ENCODE measurements at places on chromosomes 3 and 15.
A peak's percentile ranks its signal among the peaks of the same experiment; 100 is the strongest.

DNA sequence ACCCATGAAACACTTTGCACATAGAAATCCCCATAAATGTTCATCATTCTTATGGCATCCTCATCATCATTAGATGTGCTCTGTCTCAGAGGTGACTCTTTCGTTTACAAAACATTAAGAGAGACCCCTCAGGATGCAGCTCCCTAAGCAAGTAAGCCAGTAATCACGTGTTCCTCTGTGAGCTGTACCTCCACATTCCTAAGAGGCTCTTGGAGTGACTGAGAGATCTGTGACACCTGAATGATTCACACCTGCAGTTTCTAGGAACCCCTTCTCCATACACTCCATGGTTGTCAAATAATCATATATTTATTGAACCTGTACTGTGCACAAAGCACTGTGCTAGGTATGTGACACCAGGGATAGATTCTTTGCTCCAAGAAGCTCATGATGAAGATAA is 602.4 kb downstream of the UNC13C start:
- no peak for DNase-seq

GRCh38 chr15:71167445-71168165 is 52.3 kb downstream of the THSD4 start:
- no peak for DNase-seq

DNA sequence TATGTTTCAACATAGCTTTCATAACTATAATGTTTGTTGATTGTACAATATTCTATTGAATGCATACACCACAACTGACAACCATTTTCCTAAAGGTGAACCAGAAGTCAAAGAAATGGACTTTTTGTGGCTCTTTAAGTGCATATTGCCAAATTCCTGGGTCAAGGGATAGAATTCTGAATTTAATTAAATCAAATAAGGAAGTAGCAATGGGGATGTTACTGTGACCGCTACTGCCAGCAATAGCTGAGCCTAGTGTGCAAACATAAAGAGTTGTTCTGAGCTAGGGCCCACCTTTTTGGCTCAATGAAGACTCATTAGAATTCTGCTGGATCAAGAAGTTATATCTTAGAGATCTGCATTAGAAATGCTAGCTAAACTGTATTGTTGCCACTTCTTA is 17.3 kb upstream of the KBTBD8 start:
- no peak for DNase-seq

DNA sequence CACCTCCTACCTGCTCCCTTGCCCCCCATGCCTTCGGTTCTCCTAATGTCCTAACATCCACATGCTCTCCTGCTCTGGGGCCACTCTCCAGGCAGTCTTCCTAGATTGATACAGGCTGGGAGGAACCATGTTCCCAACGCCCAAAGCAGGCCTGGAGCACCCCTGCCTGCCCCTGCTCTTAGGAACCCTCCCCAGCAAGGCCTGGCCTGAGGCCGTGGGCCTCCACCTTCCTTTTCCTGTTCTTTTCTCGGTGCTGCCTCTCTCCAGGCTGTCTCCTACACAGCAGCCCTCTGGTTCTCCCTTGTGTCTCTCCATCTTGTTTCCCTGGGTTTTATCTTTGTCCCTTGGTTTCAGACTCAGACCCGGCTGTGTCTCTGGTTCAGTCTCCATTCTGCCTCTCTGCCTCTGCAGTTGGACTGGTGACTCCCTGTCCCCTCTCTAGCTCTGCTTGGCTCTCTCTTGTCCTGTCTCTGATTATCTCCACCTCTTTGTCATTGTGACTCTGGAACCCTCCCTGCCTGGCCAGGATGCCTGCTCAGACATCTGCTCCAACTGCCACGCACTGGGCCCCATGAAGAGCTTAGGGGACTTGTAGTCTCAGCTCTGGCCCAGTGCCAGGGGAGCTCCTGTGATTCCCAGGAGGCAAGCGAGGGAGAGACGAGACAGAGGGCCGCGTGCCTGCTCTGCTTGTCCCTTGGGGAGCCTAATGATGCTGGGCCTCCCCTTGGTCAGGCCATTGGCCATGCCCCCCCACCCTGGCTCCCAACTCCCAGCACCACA is 26.0 kb upstream of the RPL29 start:
- peak; percentile 87 for DNase-seq

DNA sequence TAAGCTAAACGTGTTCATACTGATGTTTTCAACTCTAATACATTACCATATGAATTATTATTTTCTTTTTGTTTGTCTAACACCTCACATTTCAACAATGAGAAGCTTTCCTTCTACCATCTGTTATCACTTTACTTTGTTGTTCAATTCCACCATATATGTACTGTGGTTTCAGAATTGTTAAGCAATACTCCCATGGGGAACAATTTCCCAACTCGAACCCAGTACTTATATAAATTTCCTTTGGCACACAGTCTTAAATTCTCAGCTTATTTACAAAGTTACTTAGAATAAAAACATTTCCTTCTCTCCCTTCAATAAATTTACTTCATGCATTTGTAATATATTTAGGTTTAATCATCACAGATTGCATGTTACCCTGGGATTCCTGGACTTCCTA is 1764.4 kb downstream of the OTOL1 start:
- DNase-seq = no peak

DNA sequence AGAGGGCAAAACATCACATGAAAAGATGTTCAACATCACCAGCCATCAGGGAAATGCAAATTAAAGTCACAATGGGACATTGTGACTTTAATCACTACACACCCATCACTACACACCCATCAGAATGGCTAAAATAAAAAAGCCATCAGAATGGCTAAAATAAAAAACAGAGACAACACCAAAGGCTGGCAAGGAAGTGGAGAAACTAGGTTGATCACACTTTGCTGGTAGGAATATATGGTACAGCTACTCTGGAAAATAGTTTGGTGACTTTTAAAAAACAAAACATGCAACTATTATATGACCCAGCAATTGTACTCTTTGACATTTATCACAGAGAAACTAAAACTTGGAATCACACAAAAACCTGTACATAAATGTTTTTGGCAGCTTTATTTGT is 15.1 kb upstream of the ABHD5 start:
- no peak for DNase-seq

DNA sequence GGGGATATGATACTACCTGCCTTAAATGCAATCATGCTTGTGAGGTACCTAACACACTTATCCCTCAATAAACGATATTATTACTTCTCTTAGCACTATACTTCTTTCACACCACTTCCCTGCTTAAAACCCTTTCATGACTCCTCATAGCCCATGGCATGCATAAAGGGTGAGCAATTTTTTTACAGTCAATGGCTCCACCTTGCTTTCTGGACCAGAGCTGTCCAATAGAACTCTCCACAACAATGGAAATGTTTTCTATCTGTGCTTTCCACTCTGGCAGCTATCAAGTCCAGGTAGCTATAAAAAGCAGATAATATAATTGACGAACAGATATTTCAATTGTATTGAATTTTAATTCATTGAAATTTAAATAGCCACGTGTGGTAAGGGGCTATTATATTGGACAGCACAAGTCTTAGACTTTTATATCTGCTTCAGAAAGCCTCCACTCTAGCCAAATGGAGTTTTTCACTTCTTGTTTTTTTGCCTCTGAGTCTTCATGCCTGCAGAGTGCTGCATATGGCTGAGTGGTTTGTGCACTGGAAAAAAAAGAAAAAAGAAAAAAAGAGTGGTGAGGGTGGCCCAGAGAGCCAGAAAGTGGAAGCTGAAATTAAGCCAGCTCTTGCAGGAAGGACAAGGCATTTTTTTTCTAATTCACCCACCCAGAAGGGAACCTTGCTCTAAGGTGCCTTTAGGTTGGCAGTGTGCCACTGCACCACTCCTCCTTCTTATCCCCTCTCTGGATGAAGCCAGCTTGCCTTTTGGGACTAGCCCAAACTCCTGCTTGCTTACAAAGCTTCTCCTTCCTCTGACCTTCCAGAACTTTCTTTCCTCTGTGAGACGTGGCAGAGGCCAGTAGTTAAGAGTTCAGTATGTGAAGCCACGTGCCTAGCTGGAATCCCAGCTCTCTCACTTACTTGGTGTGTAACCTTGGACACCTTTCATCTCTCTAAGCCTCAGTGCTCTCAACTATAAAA is 239.0 kb upstream of the LRTM1 start:
- DNase-seq = no peak
